ENCODE measurements at places on chromosomes 3 and 15.
A peak's percentile ranks its signal among the peaks of the same experiment; 100 is the strongest.

DNA sequence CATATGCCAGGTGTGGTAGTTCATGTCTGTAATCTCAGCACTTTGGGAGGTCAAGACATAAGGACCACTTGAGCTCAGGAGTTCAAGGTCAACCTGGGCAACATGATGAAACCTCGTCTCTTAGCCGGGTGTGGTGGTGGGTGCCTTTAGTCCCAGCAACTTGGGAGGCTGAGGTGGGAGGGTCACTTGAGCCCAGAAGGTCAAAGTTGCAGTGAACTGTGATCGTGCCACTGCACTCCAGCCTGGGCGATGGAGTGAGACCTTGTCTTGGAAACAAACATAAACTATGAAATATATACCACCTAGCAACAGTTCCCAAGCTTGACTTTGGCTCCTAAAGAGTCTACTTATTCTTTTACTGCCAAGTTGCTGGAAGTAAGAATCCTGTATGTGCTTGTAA lies 30.9 kb downstream of the UBE3A start:
- DNase-seq, result no peak

DNA sequence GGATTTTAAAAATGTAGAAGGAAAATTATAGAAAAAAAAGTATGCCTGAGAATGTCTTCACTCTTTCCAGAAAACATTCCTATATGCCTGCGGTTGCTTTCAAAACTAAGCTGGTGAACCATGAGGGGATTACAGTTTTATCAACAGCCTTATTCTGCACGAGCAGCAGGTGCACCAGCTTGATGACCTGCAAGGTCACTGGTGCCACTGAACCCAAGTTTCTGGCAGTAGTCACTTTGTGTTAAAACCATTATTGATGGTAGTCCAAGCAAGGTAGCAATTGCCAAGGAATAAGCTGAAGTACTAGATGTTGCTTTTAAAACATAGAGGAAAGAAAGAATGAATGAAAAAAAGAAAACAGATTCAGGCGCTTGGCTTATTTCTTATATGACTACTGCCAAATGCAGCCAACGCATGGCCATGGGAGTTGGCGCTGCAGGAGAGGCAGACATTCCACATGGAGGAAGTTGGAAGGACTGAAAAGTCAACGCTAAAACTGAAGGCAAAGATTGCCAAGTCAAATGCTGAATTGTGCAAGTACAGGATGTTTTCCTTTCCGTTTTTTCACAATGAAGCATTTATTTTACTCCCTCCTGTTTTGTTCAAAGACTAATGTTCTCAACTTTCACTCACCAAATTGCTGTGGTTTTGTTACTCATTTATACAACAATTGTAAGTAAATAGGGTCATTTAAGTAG lies 601.4 kb downstream of the CADM2 start:
- DNase-seq, result peak; percentile 23

- no peak for DNase-seq
These were observed 15.3 kb upstream of the RAMAC start for GRCh38 chr15:82970696-82971095.

GRCh38 chr3:172560026-172560425 lies 36.8 kb upstream of the TNFSF10 start:
- DNase-seq, result no peak

DNA sequence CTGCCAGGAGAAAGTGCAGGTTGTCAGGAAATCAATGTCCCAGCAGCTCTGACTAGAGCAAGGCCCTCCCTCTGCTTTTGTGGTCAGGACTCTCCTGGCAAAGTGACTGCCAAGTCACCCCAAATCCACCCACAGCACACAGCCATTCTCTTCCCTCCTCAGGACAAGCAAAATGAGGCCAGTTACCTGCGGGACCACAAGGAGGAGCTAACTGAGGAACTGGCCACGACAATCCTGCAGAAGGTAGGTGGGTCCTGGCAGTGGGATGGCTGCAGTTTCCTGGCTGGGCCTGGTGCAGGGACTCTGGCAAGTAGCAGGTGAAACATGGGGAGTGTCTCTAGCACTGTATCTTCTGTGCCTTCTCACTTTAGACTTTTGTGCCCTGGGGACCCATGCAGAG lies 142.5 kb upstream of the EIF1B start:
- no peak for DNase-seq

- no peak for DNase-seq
These were observed 44.6 kb upstream of the SATB1 start for GRCh38 chr3:18469775-18470174.

DNA sequence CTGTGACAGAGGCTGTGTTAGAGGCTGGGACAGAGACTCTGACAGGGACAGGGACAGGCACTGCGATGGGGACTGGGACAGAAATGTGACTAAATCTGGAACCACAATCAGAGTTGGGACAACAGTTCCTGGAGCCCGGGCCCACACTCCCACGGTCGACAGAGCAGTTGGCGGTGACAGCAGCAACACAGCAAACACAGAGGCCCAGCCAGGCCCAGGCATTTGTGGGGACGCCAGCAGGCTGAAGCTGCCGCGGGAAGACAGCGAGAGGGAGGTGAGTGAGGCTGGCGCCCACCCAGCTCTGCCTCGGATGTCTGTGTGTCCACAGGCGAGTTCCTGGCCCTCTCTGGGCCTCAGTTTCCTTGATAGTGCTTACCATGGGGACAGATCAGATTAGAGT lies 9.3 kb upstream of the HCN4 start:
- DNase-seq, result no peak

DNA sequence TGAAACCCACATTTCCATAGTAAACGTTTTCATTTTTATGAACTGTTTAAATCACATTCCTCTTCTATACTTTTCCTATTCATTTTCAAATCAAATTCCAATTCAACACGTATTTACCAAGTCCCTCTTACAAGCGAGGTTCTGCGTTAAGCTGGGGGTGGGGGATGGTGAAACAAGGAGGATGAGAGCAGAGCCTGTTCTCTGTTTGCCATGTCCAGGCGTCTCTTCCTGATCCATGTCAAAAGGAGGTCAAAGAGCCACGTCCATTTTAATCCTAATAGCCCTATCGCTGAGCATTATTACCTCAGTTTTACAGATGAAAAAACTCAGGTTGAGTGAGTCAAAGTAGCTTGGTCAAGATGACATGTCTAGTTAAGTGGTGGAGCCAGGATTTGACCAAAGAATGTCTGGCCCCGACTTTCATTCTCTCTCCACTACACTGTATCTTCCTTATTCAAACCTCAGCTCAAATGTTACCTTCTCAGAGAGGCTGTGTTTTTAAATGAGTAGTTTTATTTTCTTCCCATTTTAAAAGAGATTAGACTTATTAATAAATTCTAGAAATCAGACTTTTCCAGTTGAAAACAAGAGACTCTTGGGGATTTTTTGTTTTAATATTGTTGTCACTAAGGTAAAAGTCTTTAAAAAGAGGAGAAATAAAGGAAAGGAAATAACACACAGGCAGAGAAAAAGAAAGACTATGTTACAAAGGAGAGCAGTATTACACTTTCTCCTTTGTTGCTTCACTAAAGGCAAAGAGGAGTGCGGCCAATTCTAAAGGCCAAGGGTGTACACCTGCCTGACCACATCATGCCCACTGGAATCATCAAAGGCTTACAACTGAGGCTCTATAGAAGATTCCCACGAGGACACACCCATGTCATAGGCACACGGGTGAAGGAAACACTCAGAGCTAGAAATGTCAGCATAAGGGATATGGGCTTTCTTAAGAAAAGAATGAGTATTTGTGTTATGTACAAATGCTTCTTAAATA lies 42.4 kb downstream of the MYO5A start:
- no peak for DNase-seq

DNA sequence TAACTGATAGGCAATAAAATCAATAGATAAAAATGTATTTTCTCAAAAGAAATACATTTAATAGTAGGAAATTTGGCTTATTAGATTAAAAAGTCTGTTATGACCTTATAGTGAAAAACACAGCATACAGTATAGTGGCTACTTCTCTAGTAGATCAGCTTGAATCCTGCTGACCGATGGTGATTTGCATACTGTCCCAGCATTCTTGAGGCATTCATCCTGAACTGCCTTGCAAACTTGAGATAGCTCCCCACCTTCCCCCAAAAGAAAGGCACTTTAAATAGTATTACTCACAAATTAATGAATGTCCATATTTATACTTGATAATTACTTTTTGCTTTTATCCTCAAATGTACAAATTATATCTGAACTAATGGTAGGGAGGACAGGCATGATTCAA lies 6.7 kb downstream of the CHMP2B start:
- no peak for DNase-seq

- DNase-seq, result no peak
These were observed 81.6 kb upstream of the ROBO2 start for GRCh38 chr3:76958274-76958673.

- DNase-seq, result no peak
These were observed 108.2 kb downstream of the TBL1XR1 start for GRCh38 chr3:177089110-177089509.

GRCh38 chr3:48406443-48407431 lies 23.1 kb downstream of the PLXNB1 start:
- DNase-seq, result no peak

DNA sequence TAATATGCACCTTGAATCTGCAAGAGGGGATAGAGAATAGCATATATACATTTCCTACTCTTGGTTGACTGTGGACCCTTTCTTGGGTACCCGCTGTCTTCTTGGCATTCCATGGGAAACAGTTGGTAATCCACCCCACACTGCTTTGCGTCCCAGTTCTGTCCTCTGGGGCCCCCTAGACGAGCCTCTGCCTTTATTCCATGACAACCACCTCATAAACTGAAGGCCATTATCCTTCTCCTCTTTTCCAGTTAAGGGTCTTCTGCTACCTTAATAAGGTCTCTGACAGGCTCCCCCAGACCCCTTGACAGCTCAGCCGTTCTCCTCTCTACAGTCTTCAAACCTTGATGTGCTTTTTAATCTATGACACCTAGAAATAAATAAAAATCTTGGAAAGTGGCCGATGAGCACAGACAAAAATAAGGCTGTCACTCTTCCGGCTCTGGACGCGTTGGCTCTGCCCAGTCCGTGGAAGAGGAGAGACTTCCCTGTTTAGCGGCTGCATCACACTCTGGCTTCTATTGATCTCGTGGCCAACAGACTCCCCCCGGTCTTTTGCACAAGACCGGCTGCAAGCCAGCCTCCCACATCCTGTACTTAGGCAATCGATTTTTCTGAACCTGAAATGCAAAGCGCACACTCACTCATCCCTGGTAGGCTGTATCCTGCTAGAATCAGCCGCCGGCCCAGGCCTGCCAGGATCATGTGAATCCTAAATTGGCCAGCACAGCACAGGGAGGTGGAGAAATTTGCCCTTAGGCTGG lies 251.0 kb upstream of the TLE3 start:
- DNase-seq, result no peak

GRCh38 chr3:193946945-193947344 lies 189.0 kb upstream of the HES1 start:
- no peak for DNase-seq

DNA sequence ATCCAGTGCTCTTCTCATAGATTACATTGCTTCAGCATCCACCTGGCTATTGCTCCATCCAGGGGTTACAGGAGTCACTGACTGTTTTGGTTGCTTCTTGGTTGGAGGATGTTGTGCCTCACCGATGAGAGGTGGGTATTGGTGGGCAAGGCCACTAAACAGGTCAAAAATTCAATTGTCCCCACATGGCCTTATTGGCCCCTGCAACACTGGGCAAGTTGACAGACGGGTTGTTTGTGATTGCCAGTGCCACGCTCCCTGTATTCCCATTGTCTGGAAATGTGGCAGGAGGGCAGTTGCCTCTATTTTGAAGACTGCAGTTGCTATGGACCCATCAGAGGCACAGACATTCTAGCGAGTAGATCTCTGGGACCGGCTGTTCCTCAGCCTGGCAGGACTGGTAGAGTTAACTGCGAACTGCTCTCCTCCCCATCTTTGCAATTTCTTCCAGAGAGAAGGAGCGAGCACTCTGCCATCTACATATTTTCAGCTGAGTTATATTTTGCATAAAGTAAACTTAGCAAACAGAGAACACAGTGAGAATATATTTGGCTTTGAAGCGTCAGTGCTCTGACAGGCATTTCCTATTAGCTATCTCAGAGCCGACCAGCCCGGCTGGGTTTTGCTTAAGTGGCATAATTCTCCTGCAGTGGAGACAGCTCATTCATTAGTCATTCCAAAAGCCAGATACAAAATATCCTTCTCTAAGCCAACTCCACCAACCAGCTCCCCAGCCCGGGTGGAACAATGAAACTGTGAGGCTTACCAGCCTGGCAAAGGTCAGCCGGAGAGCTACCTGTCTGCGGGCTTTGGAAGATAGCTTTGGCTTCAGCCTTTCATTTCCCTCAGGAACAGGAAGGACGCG lies 26.0 kb upstream of the MAGEF1 start:
- DNase-seq, result no peak

DNA sequence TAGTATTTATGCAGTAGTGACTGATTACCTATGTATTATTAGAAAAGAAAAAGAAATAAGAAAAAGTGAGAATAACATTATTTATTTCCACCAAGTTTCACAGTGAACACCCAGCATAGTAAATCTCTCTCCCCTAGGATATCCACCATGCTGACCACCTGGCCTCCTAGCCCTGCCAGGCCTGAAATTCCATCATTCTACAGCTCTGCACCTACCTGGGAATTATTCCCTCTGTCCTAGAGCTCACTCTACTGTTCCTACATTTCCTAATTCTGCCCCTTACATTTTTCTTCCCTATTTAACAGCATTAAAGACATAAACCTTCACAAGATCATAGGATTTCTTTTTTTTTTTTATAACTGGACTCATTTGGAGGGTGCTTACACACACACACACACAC lies 525.3 kb upstream of the PPP2R3A start:
- no peak for DNase-seq

- no peak for DNase-seq
These were observed 8.5 kb downstream of the LIPC start for GRCh38 chr15:58440158-58440910.

DNA sequence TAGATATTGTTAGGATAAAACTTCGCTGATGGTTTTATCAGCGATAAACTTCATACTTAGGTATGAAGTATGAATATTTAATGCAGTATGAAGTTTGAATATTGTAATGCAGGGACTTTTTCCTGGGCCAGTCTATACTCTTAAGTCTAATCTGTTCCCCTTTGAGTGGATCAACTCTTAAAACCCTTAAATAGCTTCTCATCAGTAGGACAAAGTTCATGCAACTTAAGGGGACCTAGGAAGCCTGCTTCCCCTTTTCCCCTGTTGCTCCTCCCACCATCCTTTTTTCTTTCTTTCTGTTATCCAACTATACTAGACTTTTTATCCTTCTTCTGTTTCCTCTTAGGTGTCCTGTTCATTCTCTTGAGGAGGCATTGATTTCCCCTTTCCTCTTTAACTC lies 78.7 kb downstream of the MITF start:
- DNase-seq, result no peak

GRCh38 chr15:31803388-31803884 lies 226.9 kb upstream of the CHRNA7 start:
- DNase-seq, result no peak

- no peak for DNase-seq
These were observed 210.7 kb downstream of the SSR3 start for GRCh38 chr3:156344215-156344614.

DNA sequence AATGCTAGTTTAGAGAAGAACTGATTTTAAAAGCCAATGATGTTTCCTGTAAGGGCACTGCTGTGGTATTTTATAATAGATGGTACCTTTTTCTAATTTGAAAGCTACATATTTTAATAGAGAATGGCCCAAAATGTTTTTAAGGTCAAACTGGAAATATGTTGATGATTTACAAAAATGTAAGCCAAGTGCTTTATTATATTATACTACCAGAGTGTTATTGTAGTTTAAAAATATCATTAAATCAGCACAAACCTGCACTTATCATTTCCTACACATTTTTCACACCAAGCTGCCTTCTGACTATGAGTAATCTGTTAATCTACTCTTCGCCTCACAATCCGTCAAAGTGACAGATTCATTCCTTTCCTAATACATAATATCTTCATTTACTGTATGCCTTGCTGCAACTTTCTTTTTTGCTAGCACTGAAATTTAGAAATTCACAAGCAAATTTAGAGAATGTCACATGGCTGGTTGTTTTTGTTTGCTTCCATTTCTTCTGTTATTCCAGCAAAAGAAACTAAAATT lies 126.4 kb upstream of the FAM3D start:
- DNase-seq, result no peak
